ENCODE measurements at places on chromosomes 6 and 20.

GRCh38 chr6:127328043-127328609 is 15.3 kb downstream of the ECHDC1 start:
- DNase-seq: no peak

DNA sequence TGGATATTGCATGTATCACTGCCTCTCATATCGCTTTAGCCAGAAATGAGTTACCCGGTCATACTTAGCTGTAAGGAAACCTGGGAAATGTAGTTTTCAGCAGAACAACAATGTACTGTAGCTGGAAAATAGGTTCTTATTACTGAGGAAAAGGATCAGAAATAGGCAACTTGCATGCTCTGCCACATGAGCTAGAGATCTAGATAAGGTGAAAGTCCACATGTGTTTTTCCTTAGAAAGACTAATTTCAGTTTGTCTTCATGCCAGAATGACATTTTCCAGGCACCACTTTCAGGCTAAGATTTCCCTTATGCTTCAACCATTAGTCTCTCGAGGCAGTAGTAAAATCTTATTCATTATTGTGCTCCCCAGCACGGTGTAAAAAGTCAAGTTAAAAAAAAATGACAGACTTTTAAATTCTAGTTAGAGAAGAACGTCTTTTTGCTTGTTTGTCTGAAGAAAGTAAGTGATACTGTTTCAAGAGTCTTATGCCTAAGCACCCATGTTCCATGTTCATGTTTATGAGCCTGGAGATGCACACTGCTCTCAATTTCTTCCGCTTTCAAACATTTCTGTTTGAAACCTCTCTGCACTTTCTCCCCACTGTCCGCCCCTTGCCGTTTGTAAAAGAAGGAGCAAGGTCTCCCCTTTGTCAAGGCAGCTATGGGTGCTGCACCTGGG is 67.6 kb downstream of the ZNF831 start:
- no peak for DNase-seq

DNA sequence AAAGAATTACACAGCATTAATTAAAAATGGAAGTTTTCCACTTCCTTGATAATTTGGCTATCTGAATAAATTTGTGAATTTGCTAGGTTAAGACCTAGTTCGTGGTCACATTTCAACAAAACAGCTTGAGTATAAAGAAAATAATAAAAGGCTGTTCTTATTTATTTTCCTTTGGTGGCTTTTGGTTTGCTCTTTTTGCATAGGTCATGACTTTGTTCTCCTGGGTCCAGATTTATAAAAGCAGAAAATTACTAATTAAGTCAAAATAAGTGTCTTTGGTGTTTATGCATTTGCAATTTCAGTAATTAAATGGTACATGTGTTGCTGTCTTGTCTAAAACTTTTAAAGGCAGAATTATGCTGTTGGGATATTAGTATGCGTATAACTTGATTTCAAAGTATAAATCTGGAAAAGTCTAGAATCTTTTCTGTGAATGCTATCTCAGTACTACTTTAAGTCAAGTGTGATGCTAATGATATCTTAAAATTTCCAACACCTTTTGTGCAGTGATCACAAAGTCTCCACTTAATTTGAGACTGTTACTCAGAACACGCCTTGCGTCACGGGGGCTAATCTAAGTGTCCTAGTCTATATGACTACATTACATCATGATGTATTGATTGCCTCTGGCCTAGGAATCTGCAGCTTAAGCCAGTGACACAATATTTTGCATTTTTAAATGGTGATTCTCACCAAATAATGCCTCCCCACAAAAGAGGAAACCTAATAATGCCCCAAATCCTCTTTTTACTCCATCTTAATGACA is 41.0 kb downstream of the GNAS start:
- DNase-seq: no peak

GRCh38 chr6:166360243-166361076 is 18.1 kb upstream of the SFT2D1 start:
- no peak for DNase-seq

- DNase-seq: no peak
These were observed 177.9 kb downstream of the FRK start for GRCh38 chr6:115882771-115883170.

DNA sequence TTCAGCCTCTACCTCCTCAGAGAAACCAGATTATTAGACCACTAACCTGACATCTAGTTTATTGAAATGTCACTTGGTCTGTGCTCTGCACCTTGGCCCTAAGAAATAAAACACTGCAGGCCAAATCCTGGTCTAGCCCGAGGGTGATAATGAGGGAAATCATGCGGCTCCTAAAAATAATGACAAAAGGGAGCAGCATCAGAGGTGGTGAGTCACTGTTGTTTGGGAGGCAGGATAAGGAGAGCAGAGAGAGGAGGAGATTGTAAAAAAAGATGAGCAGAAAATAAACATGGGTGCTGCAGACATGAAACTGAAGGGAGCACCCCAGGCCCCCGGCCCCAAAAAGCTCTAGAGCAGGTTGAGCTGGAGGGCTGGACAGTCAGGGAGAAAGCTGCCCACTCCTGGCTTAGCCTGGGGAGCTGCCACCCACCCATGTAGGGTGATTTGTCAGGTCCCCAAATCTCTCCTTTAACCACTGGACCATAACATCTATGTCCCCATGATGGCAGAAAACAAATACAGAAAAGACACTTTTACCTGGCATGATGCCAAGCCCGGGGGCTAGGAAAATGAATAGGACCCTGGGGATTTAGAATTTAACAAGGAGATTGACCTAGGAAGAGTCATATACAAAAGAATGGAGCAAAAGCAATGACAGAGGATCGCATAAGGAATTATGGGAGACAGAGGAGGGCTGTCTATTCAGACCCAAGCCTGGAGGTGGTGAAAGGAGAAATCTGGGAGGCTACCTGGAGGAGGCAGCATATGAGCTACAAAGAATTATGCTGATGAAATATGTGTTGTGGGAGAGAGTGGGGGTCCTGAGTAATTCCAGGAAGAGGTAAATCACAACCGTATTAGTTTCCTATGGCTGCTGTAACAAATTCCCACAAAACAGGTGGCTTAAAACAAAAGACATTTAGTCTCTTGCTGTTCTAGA is 103.7 kb downstream of the SNAP25 start:
- no peak for DNase-seq

DNA sequence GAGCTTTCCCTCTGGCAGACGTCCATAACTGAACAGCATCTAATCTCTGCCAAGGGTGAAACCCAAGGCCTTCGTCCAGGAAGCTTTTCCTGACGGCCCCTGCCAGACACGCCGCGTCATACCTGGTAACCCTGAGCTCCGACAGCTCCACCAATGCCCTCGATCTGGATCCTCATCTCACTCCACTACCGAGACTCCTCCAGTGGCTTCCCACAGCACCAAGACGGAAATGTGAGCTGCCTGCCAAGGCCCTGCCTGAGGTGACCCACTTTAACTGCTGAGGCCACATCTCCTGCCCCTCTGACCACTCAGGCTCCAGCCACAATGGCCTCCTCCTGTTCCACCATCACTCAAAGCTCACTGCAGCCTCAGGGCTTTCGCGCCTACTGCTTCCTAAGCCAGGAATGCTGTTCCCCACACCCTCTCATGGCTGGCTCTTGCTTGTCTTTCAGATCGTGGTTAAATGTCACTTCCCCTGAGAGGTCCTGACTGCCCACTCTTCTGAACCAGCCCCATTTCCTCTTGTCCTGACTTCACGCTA is 143.2 kb downstream of the PREX1 start:
- DNase-seq: no peak

DNA sequence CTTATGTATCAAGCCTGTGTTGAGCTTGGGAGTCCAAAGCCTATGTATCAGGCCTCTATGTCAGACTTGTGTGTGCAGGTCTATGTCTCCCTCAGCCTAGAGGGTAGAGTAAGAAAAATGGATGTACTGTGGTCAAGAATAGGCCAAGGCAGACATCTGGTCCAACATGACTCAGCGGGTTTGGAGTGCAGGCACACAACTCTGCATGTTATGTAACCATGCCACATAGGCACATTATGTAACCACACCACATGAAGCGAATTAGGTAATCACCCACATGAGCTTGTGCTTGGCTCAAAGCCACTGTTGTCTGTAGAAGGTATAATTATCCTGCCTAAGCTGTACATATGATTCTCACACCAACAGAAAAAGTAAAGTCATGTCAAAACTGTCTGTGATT is 1190.5 kb upstream of the EYS start:
- no peak for DNase-seq

- no peak for DNase-seq
These were observed 2.5 kb upstream of the BPIFA1 start for GRCh38 chr20:33233129-33233774.

DNA sequence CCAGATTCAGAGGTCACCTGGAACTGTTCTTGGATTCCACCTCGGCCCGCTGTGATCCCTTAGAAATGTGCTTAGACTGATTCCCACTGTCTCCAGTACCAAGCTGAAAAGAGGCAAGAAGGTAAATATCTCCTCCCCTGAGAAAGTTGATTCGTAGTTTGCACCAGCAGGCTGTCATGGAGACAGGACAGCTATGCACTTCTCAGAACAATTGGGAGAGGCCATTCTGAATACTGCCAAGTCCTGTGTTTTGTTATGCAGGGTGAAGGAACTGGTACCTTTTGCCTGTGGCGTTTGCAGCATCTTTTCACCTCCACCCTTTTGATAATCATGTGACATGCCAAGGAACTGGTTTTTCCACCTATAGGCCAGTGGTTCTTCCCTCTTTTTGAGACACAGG is 58.2 kb upstream of the RNGTT start:
- DNase-seq: no peak

- no peak for DNase-seq
These were observed 85.3 kb downstream of the SIM1 start for GRCh38 chr6:100379386-100379785.

DNA sequence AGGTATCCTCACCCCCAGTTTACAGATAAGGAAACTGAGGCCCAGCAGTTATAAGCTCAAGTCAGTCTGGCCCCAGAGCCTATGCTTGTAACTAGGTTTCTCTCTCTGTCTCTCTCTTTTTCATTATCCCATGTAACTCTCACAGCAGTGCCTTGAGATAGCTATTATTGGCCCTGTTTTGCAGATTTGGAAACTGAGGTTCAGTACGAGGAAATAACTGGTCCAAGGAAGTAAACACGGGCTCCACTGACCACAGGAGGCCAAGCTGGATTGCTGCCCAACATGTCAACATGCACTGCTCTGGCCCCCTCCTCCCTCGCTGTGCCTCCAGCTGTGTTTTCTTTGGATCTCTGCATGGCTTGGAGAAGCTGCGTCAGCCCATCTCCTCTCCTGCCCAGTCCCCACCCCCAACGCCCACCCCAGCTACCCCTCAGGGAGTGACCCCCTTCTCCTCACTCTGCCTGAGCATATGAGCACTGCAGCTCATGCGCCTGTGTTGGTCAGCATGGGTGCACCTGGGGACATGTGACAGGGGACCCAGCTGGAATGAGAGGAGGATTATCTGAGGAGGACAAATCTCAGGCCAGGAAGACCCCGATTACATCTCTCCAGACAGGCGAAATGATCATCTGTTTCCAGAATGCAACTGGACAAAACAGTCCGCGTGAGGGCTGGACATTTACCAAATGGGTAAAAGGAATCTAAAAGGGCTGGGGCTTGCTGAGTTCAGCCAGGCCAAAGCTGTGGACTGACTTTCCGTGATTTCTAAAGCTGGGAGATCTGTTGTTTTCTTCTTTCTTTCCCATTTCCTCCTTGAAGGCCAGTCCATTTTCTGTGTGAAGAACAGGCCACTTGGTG is 7.8 kb upstream of the PLTP start:
- no peak for DNase-seq

DNA sequence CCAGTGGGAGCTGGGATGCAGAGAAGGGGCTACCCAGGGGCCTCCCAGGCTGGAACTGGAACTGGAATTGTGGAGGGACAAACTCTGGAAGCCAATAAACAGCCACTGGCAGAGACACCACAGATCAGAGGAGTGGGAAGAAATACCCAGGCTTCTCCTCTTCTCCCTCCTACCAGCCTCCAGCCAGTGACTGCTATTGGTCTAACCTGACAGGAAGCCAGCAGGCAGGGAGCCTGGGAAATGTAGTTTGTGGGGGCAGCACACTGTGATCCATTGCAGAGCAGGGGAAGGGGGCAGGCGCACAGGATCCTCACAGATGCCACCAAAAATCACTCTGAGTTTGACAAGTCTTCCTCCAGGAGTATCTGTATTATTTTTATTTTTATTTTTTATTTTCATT is 12.1 kb upstream of the MLN start:
- DNase-seq: no peak

- DNase-seq: no peak
These were observed 17.3 kb downstream of the TUBB2B start for GRCh38 chr6:3210024-3210610.

DNA sequence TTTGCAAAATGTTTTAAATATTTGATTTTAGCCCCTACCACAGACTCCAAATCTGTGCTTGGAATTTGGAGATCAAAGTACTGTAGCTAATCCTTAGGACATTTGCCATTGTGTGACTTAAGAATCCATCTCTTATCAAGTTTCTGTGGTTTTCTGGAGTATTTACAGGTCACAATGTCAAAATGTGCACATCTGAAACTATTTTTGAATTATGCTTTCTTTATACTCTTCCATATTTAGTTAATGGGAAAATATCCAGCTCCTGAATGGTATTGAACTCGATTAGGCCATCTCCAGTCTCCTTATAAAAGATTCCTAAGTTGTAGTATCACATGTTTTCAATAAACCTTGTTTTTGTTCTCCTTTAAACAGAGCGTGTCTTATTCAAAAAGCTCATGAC is 162.5 kb downstream of the KHDC1L start:
- DNase-seq: no peak

GRCh38 chr6:103799971-103800670 is 1059.6 kb downstream of the HACE1 start:
- DNase-seq: no peak

GRCh38 chr20:57680934-57681914 is 28.6 kb downstream of the PMEPA1 start:
- no peak for DNase-seq

- no peak for DNase-seq
These were observed 70.9 kb upstream of the UFL1 start for GRCh38 chr6:96450770-96451130.

All from stimulated activated CD4-positive, alpha-beta T cell treated with anti-CD3 and anti-CD28 coated beads, Interleukin-12 subunit alpha, Interleukin-12 subunit beta, amount 100 ng/mL, for 48 hours (primary cell).